ENCODE measurements at places on chromosomes 7 and 10.
A peak's percentile ranks its signal among the peaks of the same experiment; 100 is the strongest.

- no peak for DNase-seq
Measured at GRCh38 chr10:128908499-128908898, 558.5 kb upstream of the MGMT start.

GRCh38 chr10:88473989-88474883 is 108.9 kb downstream of the RNLS start:
- DNase-seq = no peak

- DNase-seq = no peak
Measured at GRCh38 chr7:75722373-75722772, 16.4 kb downstream of the HIP1 start.

GRCh38 chr10:100020886-100021253 is 11.1 kb upstream of the DNMBP start:
- DNase-seq = no peak

GRCh38 chr7:115662676-115663075 is 367.9 kb downstream of the TFEC start:
- no peak for DNase-seq

- DNase-seq = no peak
Measured at GRCh38 chr7:125136755-125137532, 207.3 kb upstream of the POT1 start.

- no peak for DNase-seq
Measured at GRCh38 chr7:121954803-121955202, 81.8 kb downstream of the PTPRZ1 start.

- DNase-seq = no peak
Measured at GRCh38 chr10:45675388-45675787, 2.8 kb upstream of the ZFAND4 start.

DNA sequence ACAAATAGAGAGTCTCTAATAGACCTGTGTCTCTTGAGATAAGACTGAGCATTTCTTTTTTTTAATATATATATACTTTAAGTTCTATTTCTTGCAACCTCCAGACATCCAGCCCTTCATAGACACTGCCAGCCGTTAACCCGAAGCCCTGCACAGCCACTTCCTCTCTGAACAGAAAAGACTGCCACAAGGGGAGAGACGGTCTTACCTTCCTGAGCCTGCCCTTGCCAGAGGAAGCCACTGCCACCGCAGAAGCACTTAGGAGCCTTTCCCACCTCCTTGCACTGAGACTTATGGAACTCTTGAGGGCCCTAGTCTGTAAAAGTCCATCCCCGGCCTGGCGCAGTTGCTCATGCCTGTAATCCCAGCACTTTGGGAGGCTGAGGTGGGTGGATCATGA is 31.8 kb upstream of the PRSS1 start:
- DNase-seq = no peak

DNA sequence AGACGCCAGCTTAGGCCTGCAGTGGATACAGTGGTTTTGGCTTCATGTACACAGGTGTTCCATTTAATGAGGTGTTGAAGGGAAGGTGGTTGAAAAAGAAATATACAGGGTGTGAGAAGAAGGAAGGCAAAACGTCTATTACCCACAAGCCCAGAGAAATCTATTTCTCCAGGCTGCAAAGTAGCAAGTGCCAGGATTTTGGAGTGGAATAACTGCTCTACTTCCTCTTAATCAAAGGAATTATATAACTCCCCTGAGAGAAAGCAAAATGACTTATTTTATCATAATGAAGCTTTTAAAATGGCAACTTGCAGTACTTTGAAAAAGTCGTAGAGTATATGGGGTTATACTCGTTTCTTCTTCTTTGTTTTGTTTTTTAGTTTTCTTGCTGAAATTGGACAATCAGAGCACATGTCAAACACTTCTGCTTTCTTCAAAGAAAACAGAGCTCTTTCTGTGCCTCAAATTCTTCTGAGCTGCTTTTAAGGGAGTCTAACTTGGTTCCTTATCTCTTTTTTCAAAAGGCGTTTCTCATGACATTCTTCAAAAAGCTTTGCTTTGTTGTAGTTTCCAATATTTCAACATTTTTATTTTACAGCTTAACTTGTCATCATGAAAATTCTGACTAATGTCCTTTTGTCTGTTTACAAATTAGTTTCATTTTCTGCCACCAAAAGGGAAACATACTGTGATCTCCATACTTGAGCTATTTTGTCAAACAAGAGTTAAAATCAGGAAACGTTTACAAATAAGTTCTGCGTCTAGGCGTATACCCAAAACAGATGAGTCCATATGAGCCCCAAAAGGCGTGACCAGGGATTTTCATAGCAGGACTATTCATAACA is 289.7 kb downstream of the FRMD4A start:
- no peak for DNase-seq

DNA sequence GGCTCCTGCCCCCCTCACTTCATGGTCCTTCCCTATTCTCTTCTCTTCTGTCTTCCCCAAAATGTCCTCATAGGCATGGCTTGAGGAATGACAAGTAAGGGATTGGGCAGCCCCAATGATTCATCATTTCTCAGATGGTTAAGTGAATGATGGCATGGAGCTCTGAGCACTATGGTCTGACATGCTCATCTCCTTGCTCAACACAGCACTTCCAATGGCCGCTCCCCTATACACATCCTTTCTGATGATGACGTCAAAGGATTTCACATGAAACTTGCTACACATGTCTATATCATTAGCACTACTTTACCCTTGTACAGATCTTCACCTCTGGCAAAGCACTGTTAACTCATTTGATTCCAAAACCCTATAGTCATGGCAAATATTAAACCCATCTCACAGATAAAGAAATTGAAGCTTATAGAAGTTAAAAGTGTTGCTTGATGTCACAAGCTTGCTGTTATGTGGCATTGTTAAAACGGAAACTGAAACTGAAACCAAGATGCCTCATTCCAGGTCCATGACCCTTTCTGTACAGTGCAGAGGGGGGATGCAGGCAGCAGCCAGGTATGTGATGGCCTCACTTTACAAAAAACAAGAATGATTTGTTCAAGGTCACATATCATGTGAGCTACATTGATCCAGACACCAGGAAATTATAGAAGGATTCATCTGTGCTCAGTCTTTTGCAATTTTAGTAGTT is 90.0 kb upstream of the PLXNA4 start:
- DNase-seq = no peak

DNA sequence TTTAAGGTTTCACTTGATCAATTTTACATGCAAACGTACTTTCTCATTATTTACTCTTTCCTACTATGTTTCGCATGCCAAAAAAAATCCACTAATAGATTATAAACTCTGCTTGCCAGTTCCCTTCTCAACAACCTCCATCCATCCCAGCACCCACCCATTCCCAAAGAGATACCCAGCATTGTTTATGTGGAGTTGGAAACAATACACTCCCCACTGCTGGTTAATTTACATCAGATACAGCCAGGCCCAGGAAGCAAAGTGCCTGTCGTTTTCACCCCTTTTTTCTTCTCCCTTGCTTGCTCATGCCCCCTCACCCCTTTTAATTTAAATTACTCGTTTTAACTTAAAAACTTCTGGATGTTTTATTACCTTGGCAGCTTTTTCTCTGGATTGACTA is 59.9 kb downstream of the HIBADH start:
- no peak for DNase-seq

DNA sequence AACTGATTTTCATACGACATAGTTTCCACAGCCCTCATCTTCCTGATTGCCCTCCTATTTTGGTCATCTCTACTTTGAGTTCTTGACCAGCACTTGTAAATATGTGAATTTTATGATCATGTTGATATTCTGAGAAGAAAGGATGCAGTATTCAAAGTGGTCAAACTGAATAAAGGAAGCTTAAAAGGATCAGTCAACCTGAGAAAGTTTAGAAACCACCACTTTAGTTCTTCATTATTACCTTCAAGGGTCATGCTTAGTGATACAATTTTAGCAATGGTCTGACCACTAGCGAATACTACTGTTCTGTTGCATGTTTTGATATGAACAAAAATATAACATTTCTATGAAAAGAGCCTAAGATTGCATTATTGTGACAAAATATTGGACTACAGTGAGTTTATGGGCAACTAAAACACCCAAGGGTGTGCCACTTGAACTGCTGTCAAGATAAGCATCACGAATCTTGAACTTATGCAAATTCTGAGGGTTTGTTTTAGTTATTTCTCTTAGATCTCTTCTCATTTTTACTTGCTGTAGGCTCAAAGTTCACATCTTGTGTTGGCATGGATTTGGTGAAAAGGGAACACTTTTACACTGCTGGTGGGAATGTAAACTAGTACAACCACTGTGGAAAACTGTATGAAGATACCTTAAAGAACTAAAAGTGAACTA is 247.7 kb downstream of the IPMK start:
- DNase-seq = no peak

DNA sequence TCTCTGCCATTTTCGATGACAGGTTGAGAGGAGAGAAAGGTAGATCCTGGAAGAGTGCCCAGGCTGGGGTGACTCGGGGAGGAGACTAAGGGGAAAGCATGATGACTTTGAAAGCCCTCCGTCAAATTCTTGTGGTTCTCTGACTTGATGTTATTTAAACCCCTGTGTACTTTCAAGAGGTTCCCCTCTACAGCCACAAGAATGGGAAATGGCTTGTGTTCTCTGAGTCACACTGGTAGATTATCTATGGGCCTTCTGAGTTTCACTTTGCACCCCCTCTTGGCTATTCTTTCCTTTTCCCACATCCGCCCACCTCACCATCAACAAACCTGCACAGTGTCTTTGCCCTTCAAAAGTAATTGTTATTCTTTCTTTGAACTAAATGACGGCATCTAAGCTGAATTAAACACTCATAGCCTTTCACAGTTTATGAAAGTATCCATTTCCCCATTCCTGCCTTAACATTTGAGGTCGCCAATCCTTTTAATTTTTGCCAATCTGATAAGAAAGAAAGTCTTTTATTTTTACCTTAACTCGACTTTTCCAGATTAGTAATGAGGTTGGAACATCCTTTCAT is 24.1 kb downstream of the PRF1 start:
- peak; percentile 24 for DNase-seq

DNA sequence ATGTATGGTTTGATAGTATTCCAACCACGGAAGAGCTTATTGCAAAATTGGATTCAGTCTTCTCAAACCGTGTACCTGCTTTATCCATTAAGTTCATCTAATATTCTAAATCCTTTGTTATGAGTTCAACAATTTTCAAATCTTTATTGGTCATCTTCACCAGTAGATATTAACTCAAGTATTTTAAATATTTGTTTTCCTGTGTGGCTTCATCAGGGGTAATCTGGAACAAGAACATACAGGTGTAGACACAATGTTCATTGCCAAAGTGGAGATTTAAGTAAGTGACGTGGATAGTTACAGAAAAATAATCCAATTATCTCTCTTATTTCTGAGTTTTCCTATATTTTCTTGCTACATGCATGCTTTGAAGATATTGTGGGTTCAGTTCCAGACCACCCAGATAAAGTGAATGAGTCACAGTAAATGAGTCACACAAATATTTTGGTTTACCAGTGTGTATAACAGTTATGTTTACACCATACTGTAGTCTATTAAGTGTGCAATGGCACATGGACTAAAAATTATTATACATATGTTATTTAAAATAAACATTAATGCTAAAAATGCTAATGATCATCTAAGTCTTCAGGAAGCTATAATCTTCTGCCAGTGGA is 429.0 kb upstream of the POT1 start:
- no peak for DNase-seq

DNA sequence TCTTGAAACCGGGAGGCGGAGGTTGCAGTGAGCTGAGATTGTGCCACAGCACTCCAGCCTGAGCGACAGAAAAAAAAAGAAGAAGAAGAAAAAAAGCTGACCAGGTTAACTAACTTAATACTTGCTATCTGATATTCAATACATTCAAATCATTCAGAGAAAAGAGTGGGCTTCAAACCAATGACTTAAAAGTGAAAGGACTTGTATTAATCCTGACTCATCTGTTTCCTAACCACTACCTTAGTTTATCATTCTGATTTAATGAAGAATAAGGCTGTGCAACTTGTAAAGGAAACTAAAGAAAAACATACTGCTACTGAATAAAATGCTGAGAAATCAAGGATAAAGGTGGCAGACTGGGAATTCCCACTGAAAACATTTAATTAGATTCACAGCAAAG is 128.4 kb downstream of the NRBF2 start:
- no peak for DNase-seq

DNA sequence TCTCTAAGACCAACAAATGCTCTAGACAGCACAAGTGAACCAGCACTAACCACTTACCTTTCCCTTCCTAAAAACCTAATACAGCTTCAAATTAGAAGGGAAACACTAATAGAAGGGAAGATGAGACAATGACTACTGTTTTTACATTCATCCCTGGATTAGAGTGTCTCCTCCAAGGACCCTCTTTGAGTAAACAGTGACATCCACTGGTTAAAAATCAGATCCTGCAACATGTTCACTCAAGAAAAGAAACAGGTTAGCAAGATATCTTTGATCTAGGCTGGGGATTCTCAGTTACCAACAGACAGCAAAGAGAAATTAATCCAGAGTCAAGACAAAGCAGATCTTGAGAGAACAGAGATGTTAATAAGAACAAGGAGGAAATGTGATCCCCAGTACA is 177.7 kb upstream of the GHITM start:
- DNase-seq = no peak

DNA sequence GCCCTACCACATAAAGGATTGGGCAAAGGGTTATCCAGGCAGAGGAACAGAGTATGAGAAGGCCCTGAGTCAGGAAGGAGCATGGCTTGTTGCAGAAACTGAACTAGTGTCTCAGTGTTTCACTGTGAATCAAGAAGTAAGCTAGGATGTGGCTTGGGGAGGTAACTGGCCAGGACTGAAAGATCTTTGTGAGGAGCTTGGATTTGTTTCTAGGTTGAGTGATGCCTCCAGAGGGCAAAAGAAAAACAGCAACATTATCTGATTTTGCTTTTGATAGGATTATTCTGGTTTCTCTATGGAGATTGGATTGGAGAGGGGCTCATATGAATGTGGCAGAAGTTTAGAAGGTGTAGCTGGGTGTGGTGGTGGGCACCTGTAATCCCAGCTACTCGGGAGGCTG is 137.9 kb upstream of the HDAC9 start:
- DNase-seq = no peak

GRCh38 chr10:15037691-15038090 is 6.1 kb upstream of the OLAH start:
- no peak for DNase-seq

DNA sequence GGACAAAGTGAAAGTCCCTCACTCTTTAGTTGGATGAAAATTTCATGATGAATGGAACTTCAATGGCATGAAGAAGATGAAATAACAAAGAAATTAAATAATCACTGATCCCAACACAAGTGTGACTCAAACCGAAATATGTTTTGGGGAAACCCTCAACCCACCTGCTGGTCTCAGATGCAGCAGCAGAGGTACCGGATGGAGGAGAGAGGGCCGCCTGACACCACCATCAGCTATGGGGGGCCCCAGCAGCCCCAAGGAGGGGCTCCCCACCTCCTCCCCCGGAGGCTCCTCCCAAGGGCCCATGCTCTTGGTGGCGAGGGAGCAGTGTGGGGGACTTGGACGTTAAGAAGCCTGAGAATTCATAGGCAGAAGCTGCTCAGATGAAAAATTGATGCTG is 137.2 kb upstream of the ADARB2 start:
- no peak for DNase-seq

GRCh38 chr7:150570556-150571465 is 3.6 kb downstream of the GIMAP4 start:
- no peak for DNase-seq

- no peak for DNase-seq
Measured at GRCh38 chr10:15724683-15725082, 5.0 kb upstream of the ITGA8 start.

- no peak for DNase-seq
Measured at GRCh38 chr10:86135191-86135590, 231.4 kb downstream of the GRID1 start.
